Peyer's patch (tissue), 4 donors: ENCODE measurements at places on chromosomes 3 and 15. TPM values are rescaled to one million over a fixed set of nuclear protein-coding genes. Genes with fewer than 3 reads are reported as not detected.

- H3K4me3 ChIP-seq = no peak overlapping the region
- H3K36me3 ChIP-seq = no peaks in the 10 kb centered on the region
- no peaks in the 10 kb centered on the region for H3K27me3 ChIP-seq
- DNase-seq = no peak
Measured at GRCh38 chr3:196987022-196987421, 18.4 kb upstream of the PIGZ start.

GRCh38 chr3:5264093-5264600 is 76.6 kb downstream of the EDEM1 start:
- H3K4me3 ChIP-seq = no peak overlapping the region
- H3K36me3 ChIP-seq = no peaks in the 10 kb centered on the region
- DNase-seq = no peak
- H3K27ac ChIP-seq = no peak overlapping the region
- H3K27me3 ChIP-seq = no peaks in the 10 kb centered on the region

DNA sequence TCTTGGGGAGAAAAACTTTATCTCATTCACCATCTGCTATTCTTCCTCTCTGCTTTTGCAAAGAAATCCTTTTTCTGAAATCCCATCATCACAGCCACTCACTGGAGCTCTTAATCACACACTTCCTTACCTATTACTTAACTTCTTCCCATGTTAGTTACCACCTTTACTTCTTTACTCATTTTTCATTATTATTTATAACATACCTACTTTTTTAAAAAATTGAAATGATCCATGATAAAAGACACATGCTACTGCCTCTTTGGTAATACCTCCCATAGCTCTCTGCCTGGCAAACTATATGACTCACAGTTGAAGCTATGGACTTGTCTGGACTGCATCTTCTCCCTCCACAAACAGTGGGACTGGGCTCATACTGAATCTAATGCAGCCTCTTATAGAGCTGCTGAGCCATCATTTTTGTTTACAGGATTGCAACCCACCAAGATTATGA is 150.3 kb downstream of the TNIK start:
- no peak overlapping the region for H3K4me3 ChIP-seq
- no peak overlapping the region for H3K27ac ChIP-seq
- no peak for DNase-seq
- H3K36me3 ChIP-seq = no peaks in the 10 kb centered on the region
- no peaks in the 10 kb centered on the region for H3K27me3 ChIP-seq

DNA sequence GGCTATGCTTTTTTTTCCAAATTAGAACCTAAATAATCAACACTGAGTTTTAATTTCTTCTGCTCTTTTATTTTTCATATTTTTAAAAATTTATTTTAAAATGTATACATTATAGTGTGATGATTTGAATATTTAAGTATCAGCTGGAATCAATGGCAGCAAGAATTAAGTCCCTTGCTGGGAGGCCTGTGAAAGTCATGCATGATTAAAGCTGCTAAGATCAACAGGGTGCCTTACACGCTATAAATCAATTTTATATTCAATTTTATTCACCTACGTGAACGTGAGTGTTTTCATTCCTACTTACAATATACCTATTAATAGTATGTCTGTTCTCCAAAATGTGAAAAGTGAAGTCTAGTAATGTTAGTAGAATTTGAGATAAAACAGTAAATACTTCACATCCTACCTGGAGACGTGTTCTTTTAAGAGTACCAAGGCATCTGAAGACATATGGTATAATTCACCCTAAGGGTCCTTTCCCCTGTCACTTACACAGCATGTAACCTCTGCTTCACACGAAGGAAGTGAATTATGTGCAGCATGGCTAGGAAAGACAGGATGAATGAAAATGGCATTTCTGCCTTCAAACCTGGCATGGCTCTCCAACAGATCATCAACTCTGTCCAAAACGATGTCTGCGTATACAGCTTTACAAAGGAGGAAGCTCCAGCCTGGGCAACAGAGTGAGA is 640.4 kb upstream of the ROBO1 start:
- no peak for DNase-seq
- H3K36me3 ChIP-seq = no peaks in the 10 kb centered on the region
- H3K27me3 ChIP-seq = no peaks in the 10 kb centered on the region
- no peak overlapping the region for H3K4me3 ChIP-seq
- H3K27ac ChIP-seq = no peak overlapping the region

- H3K4me1 ChIP-seq = no peaks in the 10 kb centered on the region
- no peaks in the 10 kb centered on the region for H3K27me3 ChIP-seq
- H3K27ac ChIP-seq = no peak overlapping the region
- no peak overlapping the region for H3K4me3 ChIP-seq
- H3K36me3 ChIP-seq = no peaks in the 10 kb centered on the region
Measured at GRCh38 chr15:82681371-82681770, 28.3 kb downstream of the AP3B2 start.

DNA sequence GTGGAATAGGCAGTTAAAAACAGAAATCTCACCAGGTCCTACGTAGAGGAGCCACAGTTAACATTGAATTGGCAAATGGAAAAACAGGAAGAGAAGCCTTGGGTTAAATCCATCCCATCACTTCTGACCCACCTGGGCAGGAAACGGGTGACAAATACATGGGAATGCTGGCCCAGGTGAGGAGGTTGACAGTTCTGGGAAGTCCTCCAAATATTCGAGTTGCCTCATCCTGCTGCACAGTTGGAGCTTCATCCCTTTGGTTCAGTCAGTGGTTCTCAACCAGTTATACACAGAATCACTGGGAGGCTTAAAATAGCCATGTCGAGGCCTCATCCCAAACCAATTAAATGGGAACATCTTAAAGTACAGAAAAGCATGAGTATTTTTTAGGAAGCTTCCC is 5.3 kb downstream of the MYZAP start:
- H3K4me3 ChIP-seq = no peak overlapping the region
- peak overlapping the region; percentile 87 for H3K27ac ChIP-seq
- DNase-seq = no peak

GRCh38 chr3:132290833-132291232 is 26.4 kb upstream of the ACP3 start:
- H3K4me3 ChIP-seq = no peak overlapping the region
- no peak for DNase-seq
- no peaks in the 10 kb centered on the region for H3K4me1 ChIP-seq
- H3K36me3 ChIP-seq = no peaks in the 10 kb centered on the region

DPPA2 gene
- not detected for total RNA-seq
